ENCODE measurements at places on chromosomes 7 and 10.

DNA sequence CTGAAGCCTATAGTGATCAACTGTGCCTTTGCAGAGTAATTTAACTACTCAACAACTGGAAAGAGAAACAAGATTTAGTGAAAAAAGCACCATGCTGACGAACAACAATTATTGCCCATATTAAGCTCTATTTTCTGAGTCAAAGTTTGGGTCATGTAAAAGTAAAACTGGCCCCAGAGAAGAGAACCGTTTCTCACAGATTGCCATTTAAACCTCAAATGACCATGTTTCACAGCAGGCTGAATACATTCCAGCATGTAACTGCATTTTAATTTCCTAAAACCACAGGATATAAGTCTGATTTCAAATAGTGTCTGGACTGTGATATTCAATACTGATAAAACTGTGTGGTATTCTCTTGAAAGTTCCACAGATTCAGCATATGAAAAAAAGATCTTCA, 140.7 kb downstream of the ATE1 start:
- DNase-seq: no peak

DNA sequence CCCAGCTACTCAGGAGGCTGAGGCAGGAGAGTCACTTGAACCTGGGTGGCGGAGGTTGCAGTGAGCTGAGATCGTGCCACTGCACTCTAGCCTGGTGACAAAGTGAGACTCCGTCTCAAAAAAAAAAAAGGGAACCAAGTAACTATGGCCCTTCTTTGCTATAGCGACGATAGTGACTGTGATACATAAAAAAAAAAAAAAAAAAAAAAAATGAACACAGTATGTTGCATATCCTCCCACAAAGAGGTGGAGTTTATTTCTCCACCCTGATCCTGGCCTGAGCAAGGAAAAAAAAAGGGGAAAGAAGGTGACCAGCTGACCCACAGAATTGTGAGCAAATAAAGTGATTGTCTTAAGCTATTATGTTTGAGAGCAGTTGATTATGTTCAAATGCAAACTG, 42.3 kb upstream of the STEAP1B start:
- no peak for DNase-seq

GRCh38 chr7:44224080-44224973, 23.5 kb downstream of the YKT6 start:
- no peak for DNase-seq

GRCh38 chr7:38391751-38392150, 118.3 kb upstream of the TARP start:
- DNase-seq: no peak

DNA sequence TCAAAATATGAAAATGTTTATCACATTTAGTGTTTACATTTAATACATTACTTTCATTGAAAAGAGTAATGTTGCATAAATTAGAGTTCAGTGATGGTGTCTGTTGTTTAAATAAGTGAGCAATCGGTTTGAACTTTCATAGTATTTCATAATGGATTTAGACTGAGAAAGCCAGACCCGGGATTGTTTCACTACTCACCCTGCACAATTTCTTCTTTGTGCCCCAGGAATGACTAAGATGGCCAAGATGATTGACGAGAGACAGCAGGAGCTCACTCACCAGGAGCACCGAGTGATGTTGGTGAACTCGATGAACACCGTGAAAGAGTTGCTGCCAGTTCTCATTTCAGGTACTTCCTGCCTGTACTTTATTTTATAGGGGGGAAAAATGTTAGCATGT, 74.6 kb downstream of the VCL start:
- DNase-seq: no peak

- no peak for DNase-seq
These were observed 621.2 kb downstream of the SDK1 start for GRCh38 chr7:3922175-3922635.

DNA sequence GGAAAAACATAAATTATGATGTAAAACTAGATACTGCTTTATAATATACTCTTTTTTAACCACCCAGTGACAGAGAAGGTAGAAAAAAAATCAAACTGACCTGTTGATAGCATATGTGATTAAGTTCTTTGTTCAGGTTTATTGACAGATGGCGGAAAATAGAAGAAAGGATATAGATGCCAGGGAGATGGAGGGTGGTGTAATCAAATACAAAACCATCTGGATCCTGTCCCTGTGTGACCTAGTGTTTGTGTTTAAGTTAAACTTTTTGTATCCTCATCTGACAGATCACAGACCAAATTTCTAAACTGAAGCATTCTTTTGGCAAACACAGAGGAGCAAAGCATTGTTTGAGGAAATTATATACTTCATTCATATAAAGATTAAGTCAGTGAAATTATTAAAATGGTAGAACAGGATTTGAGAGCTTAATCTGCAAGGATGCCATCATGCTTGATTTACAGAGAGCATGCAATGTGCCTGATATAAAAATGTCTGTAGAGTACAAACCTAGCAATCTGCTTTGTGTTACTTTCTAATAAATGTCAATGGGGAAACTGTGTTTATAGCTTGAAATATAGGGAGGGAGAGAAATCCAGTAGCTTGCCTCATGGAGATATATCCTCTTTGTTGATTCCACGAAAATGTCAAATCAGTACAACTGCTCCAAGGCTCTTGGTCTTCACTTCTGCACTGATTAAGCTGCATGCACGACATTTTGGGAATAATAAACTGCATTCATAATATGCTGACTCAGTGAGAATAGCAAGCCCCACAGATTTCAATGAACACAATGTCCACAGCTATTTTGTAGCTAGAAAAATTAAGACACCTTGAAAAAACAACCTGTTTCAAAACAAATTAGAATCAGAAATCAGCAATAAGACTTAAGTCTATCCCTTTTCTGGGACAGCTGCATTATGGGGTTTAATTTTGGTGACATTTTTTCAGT, 39.0 kb downstream of the SEM1 start:
- no peak for DNase-seq

GRCh38 chr10:12051241-12051640, 8.6 kb upstream of the UPF2 start:
- no peak for DNase-seq

All from activated naive CD4-positive, alpha-beta T cell (primary cell).